ENCODE measurements at places on chromosomes 1 and 21.

- no peak for DNase-seq
Observed at GRCh38 chr1:182015360-182015759, 46.2 kb downstream of the ZNF648 start.

DNA sequence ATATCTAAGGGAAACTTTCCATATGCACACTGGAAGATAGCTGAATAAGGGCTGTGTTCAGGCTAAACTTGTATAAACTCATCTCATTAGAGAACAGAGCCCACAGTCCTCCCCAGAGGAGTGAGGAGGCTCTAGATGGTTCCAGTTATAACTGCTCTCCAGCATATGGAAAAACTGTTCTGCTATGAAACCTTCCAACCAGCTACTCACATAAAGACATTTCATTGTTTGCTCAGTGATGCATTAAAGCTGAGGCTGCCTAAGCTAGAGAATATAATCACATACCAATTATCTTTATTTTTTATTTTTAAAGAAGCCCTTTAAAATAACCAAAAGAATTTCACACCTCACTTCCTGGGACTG is 13.3 kb downstream of the AHCYL1 start:
- DNase-seq, result no peak

DNA sequence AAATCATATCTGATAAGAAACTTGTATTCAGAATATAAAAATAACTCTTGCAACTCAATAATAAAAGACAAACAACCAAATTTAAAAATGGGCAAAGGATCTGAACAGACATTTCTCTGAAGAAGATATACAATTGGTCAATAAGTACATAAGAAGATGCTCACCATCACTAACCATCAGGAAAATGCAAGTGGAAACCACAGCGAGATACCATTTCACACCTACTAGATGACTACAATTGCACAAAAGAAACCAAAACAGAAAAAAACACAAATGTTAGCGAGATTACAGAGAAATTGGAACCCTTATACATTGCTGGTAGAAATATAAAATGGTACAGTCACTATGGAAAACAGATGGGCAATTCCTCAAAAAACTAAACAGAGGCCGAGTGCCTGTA is 11.5 kb upstream of the ZNF683 start:
- no peak for DNase-seq

DNA sequence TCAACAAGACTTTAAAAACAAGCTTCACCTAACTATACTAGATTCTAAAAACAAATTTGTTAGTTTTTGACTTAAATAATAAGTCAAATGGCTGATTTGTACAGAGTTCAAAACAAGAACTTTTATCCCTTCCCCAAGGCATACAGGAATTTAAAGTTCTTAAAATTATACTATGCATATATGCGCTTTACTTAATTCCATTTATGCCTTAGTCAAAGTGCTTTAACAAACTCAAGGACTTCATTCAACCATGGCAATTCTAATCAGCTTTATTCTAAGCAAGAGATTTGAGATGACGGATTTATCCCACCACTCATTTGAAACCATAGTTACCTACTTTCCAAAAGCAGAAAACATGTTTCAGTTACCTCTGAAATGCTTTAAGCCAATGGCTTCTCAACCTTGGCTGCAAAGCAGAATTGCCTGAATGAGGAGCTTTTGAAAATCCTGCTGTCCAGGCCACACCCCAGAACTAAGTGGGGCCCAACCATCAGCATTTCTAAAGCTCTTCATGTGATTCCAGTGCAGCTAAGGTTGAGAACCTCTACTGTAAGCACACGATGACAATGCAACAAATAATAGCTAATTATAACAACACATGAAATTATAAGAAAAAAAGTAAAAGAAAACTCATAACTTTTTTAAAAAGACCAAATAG is 44.6 kb downstream of the TTLL7 start:
- no peak for DNase-seq

DNA sequence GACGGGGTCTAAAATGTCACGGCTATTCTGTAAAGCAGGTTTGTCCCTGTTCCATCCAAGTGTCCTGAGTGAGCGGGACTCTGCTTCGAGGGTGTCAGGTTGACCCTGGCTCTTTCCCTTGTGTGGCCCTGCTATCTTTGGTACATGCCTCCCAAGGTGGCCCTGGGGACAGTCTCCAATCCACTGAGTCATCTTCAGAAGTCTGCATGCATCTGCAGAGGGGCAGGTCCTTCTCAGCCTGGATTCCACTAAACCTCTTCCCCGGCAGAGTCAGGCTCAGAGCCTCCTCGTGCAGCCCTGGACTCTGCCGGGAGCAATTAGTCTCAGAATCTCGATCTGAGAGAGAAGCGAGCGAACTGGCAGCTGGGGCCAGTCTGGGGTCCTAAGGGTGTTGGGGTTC is 50.1 kb upstream of the KCNJ15 start:
- no peak for DNase-seq

GRCh38 chr1:44785029-44785380 is 3.0 kb downstream of the BEST4 start:
- DNase-seq, result no peak

All from stimulated activated CD4-positive, alpha-beta T cell treated with anti-CD3 and anti-CD28 coated beads, TNF-alpha, amount 100 ng/mL, for 1 hour (primary cell).